ENCODE measurements at places on chromosomes 13 and 19.

GRCh38 chr13:104021806-104022397, 955.7 kb upstream of the SLC10A2 start:
- no peak for DNase-seq

GRCh38 chr13:48446464-48446863, 33.6 kb upstream of the LPAR6 start:
- DNase-seq: no peak

DNA sequence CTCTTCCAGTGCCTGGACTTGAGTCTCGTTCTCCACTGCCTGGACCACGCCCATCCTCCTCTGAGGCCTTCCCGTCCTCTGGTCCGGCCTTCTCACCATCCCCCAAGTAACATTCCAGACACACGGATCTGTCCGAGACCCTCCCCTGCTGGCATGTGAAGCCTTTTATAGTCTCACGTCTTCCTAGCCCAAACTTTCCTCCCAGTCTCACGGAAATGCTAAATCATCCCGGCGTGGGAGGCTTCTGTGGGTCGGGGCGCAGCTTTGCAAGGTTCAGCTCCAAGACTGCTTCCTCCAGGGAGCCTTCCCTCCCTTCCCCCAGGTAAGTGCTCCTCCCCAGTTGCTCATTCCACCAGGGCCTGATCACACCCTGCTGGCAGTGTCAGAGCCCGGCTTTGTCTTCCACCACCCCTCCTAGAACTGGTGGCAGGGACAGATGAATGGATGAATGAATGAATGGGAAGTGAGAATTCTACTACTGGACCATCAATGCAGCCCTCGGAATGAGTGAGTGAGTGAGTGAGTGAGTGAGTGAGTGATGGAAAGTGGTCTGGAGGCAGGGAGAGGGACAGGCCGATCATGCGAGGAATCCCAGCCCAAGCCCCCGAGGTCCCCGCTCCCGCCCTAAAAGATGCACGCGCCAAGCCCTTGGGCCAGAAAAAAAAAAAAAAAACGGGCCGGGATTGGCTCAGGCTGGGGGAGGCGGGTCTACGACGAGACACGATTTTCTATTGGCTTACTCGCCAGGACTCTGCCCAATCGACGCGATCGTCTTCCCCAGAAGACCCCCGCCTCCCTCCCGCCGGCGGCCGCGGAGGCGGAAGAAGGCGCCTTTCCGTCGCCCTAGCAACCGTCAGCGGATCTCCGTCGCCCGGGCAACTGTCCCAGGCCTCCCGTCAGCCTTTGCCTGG, 9.3 kb downstream of the EPHX3 start:
- DNase-seq: peak; percentile 98

GRCh38 chr19:57016076-57016475, 103.7 kb upstream of the USP29 start:
- no peak for DNase-seq
